ENCODE measurements at places on chromosomes 4 and X.

- peak; percentile 25 for DNase-seq
These were observed 763 bp downstream of the GRSF1 start for GRCh38 chr4:70838666-70839588.

- DNase-seq: no peak
These were observed 108.5 kb downstream of the FAM53A start for GRCh38 chr4:1575418-1576303.

- no peak for DNase-seq
These were observed 40.0 kb downstream of the ARSD start for GRCh38 chrX:2889045-2889605.

DNA sequence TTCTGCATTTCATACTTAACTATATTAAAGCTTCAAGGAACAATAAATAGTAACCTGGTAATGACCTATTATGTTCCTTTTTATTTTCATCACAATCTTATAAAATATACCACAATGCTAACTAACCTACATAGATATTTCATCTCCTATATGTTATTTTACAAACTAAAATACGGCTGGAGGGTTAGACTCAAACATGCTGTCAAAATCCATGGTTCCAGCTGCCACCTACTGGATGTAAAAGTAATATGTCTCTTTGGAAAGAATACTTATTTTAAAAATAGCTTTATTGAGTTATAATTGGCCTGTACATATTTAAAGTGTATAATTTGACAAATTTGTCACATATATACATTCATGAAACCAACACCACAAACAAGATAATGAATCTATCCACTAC, 15.0 kb downstream of the RGN start:
- peak; percentile 15 for DNase-seq

GRCh38 chr4:83569987-83570386, 34.1 kb downstream of the GPAT3 start:
- no peak for DNase-seq

GRCh38 chrX:133350751-133351150, 64.5 kb downstream of the GPC4 start:
- DNase-seq: no peak

GRCh38 chr4:76200771-76201231, 12.8 kb downstream of the SCARB2 start:
- no peak for DNase-seq

DNA sequence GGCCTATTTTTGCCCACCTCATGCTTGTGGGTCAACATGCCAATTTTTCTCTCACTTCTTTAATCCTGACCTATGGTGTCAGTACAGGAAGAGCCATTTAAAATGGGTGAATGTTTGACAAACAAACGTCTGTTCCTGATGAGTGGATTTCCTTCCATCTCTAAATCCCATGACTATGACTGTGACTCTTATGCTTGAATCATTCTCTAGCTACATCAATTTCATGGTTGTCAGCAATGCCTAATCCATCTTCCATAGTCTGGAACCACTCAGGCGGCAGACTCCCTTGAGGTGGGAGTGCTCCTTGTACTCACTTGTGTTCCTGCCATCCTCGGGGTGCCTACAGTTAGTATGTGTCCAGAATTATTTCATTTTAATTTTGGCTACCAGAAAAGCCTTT, 194.9 kb upstream of the RPS6KA3 start:
- DNase-seq: no peak

DNA sequence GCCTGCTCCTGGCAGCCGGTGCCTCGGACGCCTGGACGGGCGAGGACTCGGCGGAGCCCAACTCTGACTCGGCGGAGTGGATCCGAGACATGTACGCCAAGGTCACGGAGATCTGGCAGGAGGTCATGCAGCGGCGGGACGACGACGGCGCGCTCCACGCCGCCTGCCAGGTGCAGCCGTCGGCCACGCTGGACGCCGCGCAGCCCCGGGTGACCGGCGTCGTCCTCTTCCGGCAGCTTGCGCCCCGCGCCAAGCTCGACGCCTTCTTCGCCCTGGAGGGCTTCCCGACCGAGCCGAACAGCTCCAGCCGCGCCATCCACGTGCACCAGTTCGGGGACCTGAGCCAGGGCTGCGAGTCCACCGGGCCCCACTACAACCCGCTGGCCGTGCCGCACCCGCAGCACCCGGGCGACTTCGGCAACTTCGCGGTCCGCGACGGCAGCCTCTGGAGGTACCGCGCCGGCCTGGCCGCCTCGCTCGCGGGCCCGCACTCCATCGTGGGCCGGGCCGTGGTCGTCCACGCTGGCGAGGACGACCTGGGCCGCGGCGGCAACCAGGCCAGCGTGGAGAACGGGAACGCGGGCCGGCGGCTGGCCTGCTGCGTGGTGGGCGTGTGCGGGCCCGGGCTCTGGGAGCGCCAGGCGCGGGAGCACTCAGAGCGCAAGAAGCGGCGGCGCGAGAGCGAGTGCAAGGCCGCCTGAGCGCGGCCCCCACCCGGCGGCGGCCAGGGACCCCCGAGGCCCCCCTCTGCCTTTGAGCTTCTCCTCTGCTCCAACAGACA, 4.4 kb downstream of the SOD3 start:
- DNase-seq: no peak

GRCh38 chr4:156606554-156607477, 364.8 kb downstream of the PDGFC start:
- DNase-seq: no peak

DNA sequence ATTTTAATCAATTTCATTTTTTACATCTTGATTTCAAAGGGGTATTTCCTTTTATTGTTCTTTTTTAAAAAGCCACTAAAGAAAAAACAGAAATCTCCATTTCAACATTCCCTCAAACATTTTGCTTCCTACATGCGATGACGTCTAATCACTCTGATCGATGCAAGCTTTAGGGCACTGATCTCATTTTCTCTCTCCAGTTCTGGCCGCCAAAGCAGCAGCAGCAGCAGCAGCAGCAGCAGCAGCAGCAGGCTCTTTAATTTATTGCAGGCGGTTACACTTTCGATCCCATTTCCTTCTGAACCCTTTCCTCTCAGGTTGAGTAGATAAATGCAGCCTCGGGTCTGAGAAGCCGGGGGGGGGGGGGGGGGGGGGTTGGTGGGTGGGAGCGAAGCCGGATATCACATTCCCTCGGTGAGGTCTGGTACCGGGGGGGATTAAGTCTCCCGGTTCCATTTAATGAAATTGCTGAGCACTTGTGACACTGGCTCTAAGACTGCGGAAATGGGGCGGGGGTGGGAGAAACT, 3.4 kb upstream of the PCDH7 start:
- DNase-seq: no peak

DNA sequence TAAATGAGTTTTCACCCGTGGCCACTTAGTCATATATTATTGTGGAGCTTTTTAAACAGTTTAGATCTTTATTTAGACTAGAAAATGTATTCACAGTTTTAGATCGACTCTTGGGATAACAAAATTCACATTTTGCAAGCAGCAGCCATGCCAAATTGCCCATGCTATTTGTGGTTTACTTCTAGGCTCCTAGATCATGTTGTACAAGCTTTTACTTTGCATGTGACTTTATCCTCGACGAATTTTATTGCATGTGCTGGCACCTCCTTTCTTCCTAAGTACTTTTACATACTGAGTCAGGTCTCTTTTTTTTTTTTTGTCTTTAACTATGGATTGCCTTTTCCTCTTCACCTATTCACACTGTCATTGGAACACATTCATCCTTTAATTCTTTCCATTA, 23.2 kb downstream of the BBS12 start:
- no peak for DNase-seq

All from amniotic stem cell (primary cell).